ENCODE measurements at places on chromosomes 3 and 15.

GRCh38 chr15:90871139-90871715 lies 2.8 kb downstream of the FURIN start:
- peak; percentile 61 for DNase-seq

DNA sequence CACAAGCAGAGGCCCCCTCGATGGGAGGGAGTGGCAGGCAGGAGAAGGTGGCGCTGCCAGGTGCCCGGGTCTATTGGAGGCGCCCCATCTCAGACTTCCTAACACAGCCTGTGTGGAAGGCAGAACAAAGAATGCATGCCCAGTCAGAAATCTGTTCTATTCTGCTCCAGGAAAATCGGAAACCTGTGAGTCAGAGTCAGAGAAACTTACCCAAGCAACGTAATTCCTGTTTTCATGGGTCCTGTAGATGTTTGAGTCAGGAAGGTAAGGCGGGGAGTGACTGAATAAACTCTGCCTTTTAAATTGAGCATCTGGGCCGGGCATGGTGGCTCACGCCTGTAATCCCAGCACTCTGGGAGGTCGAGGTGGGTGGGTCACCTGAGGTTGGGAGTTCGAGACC lies 13.7 kb downstream of the MAP6D1 start:
- no peak for DNase-seq

GRCh38 chr15:61807281-61807929 lies 252.8 kb downstream of the VPS13C start:
- DNase-seq, result no peak

GRCh38 chr3:55576621-55577388 lies 89.7 kb upstream of the WNT5A start:
- DNase-seq, result no peak

DNA sequence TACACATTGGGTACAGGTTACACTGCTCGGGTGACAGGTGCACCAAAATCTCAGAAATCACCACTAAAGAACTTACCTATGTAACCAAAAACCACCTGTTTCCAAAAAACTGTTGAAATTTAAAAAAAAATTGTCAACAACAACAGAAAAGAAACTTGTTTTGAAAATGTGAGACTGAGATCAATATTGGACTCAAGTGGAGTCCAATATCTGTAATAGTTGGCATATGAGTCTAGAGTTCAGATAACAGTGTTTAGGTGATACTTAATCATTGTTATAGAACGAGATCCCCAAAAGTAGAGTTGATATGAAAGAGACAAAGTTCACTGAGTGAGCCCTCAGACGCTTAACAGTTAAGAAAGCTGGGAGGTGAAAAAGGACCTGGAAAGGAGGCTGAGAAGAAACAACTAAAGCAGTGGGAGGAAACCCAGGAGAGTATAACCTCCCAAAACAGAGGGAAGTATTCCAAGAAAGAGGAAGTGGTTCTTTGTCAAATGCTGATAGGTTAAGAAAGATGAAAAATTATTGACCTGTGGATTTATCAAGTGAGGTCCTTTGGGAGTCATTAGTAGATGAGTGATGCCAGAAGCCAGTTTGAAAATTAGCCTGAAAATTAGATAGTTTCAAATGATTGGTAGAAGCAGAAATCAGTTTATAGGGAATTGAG lies 388.6 kb upstream of the DPH6 start:
- no peak for DNase-seq

DNA sequence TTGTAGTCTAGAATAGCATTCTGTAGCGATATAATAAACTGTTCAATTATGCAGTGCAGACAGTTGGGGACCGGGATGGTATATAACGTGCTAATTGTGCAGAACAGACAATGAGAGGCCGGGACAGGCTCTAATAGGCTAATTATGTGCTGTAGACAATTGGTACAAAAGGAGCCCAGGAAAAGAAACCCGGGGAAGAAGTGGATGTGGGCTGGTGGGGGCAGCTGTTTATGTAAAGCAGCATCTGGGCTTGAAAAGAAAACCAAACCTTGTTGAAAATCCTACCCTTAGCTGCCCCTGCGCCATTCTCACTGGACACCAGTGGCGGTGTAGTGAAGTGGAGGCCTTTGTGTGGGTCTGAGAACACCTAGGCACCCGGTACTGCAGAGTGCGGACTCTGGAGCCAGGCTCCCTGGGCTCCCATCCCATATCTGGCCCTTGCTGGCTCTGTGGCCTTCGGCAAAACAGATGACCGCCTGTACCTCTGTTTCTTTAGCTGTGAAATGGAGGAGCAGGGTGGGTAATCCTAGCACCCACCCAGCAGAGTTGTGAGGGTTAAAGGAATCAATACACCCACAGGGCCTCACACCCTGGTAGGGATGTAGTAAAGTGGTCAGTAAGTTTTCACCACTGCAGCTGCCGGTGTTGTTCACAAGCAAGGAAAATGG lies 51.5 kb downstream of the CMTM6 start:
- DNase-seq, result peak; percentile 7

- no peak for DNase-seq
Measured at GRCh38 chr3:73529308-73530021, 95.3 kb downstream of the PDZRN3 start.

DNA sequence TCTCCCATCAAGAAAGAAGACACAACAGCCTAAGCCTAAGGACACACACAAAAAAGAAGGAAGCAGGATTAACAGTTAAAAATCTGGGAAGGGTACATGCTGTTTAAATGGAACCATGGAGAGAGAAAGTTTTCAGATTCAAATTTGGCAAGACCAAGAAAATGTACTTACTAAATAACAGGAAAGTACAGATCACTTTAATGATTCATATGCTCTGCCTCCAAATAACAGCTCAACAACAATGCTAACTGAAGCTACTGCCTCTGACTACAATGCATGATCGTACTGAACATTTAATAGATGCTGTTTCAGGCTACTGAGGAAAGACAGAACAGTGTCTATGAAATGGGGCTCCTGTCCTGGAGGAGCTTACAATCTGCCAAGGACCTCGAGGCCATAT lies 8.4 kb upstream of the NMB start:
- no peak for DNase-seq

GRCh38 chr15:66923438-66923881 lies 141.9 kb upstream of the SMAD3 start:
- no peak for DNase-seq

GRCh38 chr15:51600114-51600513 lies 22.5 kb downstream of the DMXL2 start:
- no peak for DNase-seq

DNA sequence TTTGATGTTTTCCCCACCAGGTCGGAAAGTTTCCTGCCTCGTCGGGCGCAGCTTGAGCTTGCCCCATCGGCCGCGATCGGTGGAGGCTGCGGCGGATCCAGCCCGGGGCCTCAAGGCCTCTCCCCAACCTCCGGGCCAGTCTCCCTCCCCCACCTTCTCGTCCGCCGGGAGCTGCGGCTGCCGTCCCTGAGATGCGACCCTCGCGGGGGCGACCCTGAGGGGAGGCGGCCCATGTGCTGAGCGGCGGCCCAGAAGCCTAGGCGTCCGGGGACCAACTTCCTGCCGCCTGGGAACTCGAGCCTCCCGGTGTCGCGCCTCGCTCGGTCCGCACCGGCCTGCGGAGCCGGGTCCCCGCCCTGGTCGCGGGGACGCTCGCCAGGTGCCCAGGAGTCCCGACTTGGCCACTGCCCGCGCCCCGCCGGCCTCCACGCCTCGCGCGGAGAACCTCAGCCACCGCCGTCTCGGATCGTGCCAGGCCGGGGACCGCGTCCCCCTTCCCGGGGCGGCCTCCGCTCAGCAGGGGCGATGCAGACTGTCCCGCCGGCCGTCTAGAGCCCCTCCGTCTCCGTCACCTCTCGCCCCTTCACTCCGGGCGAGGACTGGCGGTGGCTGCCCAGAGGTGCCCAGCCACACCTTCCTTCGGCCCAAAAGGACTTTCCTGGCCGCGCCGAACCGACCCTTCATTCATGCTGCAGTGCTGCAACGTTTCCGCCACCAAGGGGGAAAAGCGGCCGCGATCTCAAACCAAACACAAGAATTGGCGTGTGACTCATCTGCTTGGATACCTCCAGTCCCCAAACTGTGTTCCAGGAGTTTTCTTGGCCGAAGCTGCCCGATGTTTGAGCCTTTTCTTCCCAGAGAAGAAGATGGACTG lies 656 bp downstream of the SLMAP start:
- DNase-seq, result peak; percentile 49

DNA sequence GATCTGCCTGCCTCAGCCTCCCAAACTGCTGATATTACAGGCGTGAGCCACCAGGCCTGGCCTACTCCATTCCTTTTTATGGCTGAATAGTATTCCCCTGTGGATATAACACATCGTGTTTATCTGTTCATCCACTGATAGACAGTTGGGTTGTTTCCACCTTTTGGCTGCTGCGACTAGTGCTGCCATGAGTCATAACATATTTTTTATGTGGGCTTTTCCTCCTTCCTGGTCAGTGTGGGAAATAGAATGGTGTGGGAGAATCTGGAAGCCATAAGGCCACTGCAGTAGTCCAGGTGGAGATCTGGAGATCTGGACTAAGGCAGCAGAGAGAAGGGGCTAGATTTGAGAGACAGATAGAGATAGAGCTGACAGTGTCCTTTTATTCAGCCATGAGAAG lies 16.2 kb downstream of the LCMT2 start:
- DNase-seq, result no peak

GRCh38 chr3:10783360-10784351 lies 32.4 kb upstream of the SLC6A11 start:
- no peak for DNase-seq

- DNase-seq, result no peak
Measured at GRCh38 chr3:79103307-79103706, 664.5 kb downstream of the ROBO1 start.

DNA sequence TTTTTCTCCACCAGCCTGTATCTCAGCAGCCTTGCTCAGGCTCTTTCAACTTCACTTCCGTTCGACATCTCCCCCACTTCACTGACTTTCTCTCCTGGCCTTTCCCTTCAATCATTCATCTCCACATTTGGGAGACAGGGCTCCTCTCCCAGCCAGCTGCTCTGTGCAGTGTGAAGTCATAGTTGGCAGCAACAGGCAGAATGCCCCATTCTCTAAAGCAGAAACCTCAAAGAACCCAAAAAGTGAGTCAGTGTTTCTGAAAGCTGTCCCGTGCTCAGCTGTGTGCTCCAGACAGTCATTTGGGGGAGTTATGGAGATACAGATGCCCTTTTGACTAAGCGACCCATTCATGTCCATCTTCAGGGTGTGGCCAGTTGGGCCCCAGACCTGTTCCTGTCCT lies 54.3 kb downstream of the NTRK3 start:
- DNase-seq, result no peak

GRCh38 chr15:79101866-79102581 lies 11.4 kb upstream of the RASGRF1 start:
- no peak for DNase-seq

GRCh38 chr3:52794612-52795099 lies at the start of gene ITIH3:
ITIH3 (plus strand) TSS chr3:52794796; CDS start chr3:52794804, 8 bp downstream.
- no peak for DNase-seq

- DNase-seq, result no peak
Measured at GRCh38 chr3:38829404-38829803, 13.4 kb upstream of the SCN10A start.

DNA sequence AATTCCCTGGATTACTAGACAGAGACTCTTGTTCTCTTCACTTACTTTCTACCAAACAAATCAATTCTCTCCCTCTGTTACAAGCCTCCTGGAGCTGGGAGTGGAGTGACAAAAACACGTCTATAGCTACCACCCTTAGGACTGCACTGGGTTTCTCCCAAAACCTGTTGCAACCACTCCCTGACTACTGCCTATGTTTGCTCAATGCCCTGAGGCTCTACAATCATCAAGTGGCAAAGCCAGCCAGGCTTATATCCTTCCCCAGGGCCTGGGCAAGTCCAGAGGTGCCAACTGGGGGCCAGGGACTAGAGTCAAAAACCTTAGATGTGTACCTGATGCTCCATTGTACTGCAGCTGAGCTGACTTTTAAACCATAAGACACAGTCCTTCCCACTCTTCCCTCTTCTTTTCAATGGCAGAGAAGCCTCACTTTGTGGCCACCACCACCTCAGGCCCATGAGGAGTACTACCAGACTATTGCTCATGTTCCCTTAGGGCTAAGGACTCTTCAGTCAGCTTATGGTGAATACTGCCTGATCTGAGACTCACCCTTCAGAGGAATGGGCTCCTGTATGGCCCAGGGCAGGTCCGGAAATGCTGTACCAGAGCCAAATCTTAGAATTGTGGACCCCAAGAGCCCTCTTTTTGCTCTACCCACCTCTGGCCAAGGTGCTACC lies 125.4 kb upstream of the PLCL2 start:
- DNase-seq, result no peak

- no peak for DNase-seq
Measured at GRCh38 chr3:136954980-136955780, 2.6 kb upstream of the IL20RB start.

GRCh38 chr15:39205506-39206371 lies 375.1 kb upstream of the THBS1 start:
- DNase-seq, result no peak

GRCh38 chr3:52469001-52469400 lies 13.6 kb downstream of the NISCH start:
- DNase-seq, result no peak

GRCh38 chr3:190032923-190033322 lies 87.8 kb downstream of the P3H2 start:
- no peak for DNase-seq

DNA sequence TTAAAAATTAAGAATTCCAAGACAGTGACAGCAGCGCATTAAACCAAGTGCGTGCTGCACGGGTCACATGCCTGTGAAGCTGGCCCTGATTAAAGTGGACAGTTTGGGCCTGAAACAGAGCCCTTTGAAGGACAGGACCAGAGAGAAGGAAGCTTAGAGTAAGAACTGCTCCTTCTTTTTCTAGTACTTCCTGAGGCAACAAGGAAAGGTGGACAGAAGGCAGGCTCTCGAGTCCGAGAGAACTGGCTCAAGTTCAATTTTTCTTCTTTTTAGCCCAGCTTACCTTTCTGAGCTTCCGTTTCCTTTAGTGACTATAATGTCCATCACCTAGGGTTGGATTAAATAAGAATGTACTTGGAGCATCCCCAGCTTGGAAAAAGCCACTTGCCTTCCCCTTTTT lies 26.9 kb downstream of the ANP32A start:
- DNase-seq, result no peak
